ENCODE measurements at places on chromosomes 2 and 18.

GRCh38 chr2:184449760-184450159 lies 148.6 kb upstream of the ZNF804A start:
- no peak for ATAC-seq

DNA sequence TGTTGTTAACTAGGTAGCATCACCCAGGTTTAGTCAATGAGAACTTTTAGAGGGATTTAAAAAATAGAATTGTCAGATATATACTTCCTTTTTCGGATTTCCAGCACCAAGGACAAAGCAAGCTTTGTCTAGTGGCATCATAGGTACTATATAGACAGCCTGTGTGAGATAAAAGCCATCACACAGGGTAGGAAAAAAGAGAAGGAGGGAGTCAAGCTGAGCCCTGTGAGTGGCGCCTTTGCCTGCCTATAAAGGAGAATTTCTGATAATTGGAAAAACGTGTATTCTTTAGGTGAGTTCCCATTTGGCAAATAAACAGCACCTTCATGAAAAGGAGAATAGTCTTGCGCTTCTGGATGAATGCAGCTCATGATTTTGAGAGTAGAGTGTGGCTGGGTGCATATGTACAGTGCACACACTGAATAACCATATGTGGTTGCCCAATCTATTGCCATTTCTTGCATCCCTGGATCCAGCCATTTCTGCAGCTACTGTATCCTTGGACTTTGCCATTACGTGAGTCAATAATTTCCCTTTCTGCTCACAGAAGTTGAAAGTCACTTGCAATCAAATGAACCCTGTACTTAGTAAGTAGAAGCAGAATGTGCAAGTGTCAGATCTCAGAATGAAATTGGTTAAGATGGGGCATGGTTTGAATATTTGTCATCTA lies 559.9 kb upstream of the MEX3C start:
- ATAC-seq, result no peak

DNA sequence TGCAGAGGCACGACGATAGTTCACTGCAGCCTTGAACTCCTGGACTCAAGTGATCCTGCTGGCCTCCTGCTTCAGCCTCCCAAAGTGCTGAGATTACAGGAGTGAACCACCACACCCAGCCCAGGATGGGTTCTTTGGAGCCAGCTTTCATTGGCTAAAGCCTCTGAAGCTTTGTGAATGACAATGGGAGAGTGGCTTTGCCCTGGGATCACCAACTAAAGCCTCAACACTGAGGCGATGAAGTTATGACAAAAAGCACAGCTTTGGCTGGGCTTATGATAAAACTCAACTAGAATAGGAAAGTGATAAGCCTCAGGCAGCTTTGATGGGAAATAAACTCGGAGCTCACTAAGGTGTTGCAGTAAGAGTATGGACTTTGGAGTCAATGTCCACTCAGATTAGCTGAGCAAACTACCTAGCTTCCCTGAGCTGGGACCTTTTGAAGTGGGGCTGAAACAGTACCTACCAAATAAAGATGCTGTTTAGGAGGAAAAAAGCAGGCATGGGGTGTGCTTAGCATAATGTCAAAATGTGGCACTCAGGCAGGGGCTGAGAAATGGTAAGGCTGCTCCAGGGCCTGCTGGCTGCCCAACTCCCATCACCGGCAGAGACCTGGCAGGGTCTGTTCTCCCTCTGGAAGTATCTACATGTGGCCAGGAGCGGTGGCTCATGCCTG lies 4.3 kb downstream of the TMEM127 start:
- no peak for ATAC-seq

GRCh38 chr2:198916548-198917080 lies 541.1 kb downstream of the SATB2 start:
- no peak for ATAC-seq

GRCh38 chr18:26228562-26229260 lies 2.5 kb downstream of the TAF4B start:
- peak; percentile 27 for ATAC-seq

DNA sequence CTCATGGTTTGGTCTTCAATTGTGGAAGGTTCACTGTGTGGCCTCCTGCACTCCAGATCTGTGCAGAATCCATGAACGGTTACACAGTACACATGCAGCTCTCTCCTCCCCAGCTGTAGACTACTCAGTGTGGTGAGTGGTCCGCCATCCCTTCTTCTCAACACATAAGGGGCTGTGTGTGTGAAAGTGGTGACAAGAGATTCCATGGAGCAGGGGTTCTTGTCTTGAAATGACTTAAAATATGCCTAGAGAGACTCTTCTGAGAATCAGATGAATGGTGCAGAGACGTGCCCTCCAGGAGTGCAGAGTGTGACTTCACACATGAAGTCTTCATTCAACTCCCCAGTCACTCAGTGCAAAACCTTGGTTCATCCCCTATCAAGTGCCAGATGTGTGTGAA lies 151.0 kb upstream of the COPS8 start:
- no peak for ATAC-seq

- ATAC-seq, result no peak
Measured at GRCh38 chr2:60469536-60470317, 83.7 kb downstream of the BCL11A start.

DNA sequence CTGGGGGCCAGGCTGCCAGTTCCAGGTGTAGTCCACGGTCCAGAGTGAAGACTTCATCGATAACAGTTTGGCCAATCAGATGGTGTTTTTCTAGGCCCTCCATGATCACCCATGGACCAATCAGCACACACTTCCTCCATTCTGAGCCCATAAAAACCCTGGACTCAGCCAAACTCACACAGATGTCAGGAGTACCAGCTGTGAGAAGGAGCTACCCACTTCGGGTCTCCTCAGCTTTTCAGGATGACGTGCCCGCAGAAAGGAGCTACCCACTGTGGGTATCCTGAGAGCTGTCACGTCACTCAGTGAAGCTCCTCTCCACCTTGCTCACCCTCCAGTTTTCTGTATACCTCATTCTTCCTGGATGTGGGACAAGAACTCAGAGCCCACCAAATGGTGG lies 210.0 kb upstream of the RASGRP3 start:
- no peak for ATAC-seq

DNA sequence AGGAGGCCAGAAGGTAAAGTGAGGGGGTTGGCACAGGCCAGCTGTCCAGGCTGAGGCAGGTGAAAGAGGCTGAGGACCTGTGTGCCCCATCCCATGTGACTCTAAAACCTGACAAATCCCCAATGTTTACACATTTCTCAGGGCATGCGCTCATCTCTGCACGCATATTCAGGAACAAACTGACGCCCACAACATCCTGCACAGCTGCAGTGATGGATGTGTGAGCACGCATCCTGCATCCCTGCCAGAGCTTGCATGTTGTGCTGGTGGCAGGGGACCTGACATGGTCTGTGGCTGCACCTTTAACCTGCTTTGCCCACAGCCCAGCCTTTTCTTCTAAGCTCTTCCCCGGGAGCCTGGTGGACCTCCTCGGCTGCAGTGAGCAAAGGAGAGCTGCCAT lies 83.1 kb downstream of the FBXO15 start:
- peak; percentile 48 for ATAC-seq

All from activated CD4-positive, CD25-positive, alpha-beta regulatory T cell treated with anti-CD3 and anti-CD28 coated beads, Interleukin-2, amount 50 U/mL, for 24 hours (primary cell).